ENCODE measurements at places on chromosomes 3 and 15.
A peak's percentile ranks its signal among the peaks of the same experiment; 100 is the strongest.

- peaks cover 17% of the 10 kb centered on the region for H3K4me1 ChIP-seq
- peaks cover 2% of the 10 kb centered on the region for H3K27me3 ChIP-seq
- H3K36me3 ChIP-seq: peaks cover 11% of the 10 kb centered on the region
- no peak overlapping the region for H3K4me3 ChIP-seq
- no peak for DNase-seq
Measured at GRCh38 chr3:195809796-195810454, 1.8 kb downstream of the MUC4 start.

- peaks cover 19% of the 10 kb centered on the region for H3K27me3 ChIP-seq
- H3K4me3 ChIP-seq: no peak overlapping the region
- peaks cover 5% of the 10 kb centered on the region for H3K4me1 ChIP-seq
- no peaks in the 10 kb centered on the region for H3K36me3 ChIP-seq
Measured at GRCh38 chr3:43490640-43491185, 131.1 kb downstream of the ANO10 start.

GRCh38 chr3:104436506-104436905 lies 930.2 kb upstream of the ALCAM start:
- no peak for DNase-seq
- no peaks in the 10 kb centered on the region for H3K4me1 ChIP-seq
- no peaks in the 10 kb centered on the region for H3K36me3 ChIP-seq

- no peak overlapping the region for H3K4me3 ChIP-seq
- no peak for DNase-seq
- H3K27me3 ChIP-seq: peaks cover 5% of the 10 kb centered on the region
- no peaks in the 10 kb centered on the region for H3K4me1 ChIP-seq
Measured at GRCh38 chr3:159783780-159784742, 204.6 kb upstream of the IL12A start.

GRCh38 chr3:181709537-181710279 lies 2.0 kb upstream of the SOX2 start:
- peaks cover 4% of the 10 kb centered on the region for H3K36me3 ChIP-seq
- peaks cover 7% of the 10 kb centered on the region for H3K4me1 ChIP-seq
- DNase-seq: peak; percentile 42
- peak overlapping the region; percentile 69 for H3K27ac ChIP-seq
- H3K27me3 ChIP-seq: peaks cover 65% of the 10 kb centered on the region

- no peak overlapping the region for H3K4me3 ChIP-seq
- H3K4me1 ChIP-seq: no peaks in the 10 kb centered on the region
- no peak overlapping the region for H3K27ac ChIP-seq
- no peaks in the 10 kb centered on the region for H3K36me3 ChIP-seq
Measured at GRCh38 chr3:195821403-195822130, 9.8 kb upstream of the MUC4 start.

- no peak overlapping the region for H3K4me3 ChIP-seq
- H3K27me3 ChIP-seq: no peaks in the 10 kb centered on the region
- no peak overlapping the region for H3K27ac ChIP-seq
- peaks cover 3% of the 10 kb centered on the region for H3K36me3 ChIP-seq
- peaks cover 24% of the 10 kb centered on the region for H3K4me1 ChIP-seq
- no peak for DNase-seq
Measured at GRCh38 chr15:50053055-50053856, 65.8 kb downstream of the ATP8B4 start.

- peaks cover 5% of the 10 kb centered on the region for H3K27me3 ChIP-seq
- H3K4me3 ChIP-seq: no peak overlapping the region
- H3K4me1 ChIP-seq: no peaks in the 10 kb centered on the region
- DNase-seq: no peak
- no peaks in the 10 kb centered on the region for H3K36me3 ChIP-seq
- no peak overlapping the region for H3K27ac ChIP-seq
Measured at GRCh38 chr15:68984586-68984985, 29.9 kb upstream of the NOX5 start.

GRCh38 chr15:68684476-68684875 lies 105.7 kb downstream of the CORO2B start:
- H3K4me1 ChIP-seq: no peaks in the 10 kb centered on the region
- H3K36me3 ChIP-seq: no peaks in the 10 kb centered on the region
- H3K4me3 ChIP-seq: no peak overlapping the region
- no peak for DNase-seq
- peaks cover 5% of the 10 kb centered on the region for H3K27me3 ChIP-seq

- no peaks in the 10 kb centered on the region for H3K36me3 ChIP-seq
- DNase-seq: no peak
- H3K27ac ChIP-seq: no peak overlapping the region
- H3K4me3 ChIP-seq: no peak overlapping the region
- no peaks in the 10 kb centered on the region for H3K4me1 ChIP-seq
Measured at GRCh38 chr3:87349833-87350232, 73.4 kb upstream of the POU1F1 start.

GRCh38 chr15:60563539-60564404 lies 84.8 kb upstream of the ICE2 start:
- peak overlapping the region; percentile 37 for H3K4me3 ChIP-seq
- peak overlapping the region; percentile 12 for H3K27ac ChIP-seq
- H3K27me3 ChIP-seq: no peaks in the 10 kb centered on the region
- peaks cover 12% of the 10 kb centered on the region for H3K36me3 ChIP-seq
- DNase-seq: no peak

GRCh38 chr15:36932070-36932469 lies 168.3 kb downstream of the MEIS2 start:
- DNase-seq: no peak
- H3K4me1 ChIP-seq: no peaks in the 10 kb centered on the region
- H3K4me3 ChIP-seq: no peak overlapping the region
- H3K36me3 ChIP-seq: no peaks in the 10 kb centered on the region
- no peak overlapping the region for H3K27ac ChIP-seq
- no peaks in the 10 kb centered on the region for H3K27me3 ChIP-seq

DNA sequence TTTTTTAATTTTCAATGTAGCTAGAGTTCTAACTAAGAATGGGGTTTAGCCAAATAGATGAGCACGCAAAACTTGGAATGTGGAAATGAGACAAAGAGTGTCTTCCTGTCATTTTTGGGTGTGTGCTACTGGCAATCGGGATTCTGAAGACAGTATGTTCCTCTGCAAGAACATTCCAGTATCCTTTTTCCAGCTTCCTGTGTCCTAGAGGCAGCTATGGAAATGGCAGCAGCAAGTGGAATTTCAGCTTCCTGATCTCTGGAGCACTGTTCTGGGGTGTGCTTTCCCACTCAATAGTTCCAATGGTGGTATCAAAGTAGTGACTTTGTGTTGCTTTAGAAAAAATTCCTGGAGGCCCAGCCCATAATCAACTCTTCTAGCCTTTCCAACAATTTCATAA lies 642.9 kb upstream of the KCNMB2 start:
- H3K36me3 ChIP-seq: no peaks in the 10 kb centered on the region
- no peak overlapping the region for H3K27ac ChIP-seq
- no peaks in the 10 kb centered on the region for H3K4me1 ChIP-seq
- no peaks in the 10 kb centered on the region for H3K27me3 ChIP-seq
- no peak for DNase-seq

DNA sequence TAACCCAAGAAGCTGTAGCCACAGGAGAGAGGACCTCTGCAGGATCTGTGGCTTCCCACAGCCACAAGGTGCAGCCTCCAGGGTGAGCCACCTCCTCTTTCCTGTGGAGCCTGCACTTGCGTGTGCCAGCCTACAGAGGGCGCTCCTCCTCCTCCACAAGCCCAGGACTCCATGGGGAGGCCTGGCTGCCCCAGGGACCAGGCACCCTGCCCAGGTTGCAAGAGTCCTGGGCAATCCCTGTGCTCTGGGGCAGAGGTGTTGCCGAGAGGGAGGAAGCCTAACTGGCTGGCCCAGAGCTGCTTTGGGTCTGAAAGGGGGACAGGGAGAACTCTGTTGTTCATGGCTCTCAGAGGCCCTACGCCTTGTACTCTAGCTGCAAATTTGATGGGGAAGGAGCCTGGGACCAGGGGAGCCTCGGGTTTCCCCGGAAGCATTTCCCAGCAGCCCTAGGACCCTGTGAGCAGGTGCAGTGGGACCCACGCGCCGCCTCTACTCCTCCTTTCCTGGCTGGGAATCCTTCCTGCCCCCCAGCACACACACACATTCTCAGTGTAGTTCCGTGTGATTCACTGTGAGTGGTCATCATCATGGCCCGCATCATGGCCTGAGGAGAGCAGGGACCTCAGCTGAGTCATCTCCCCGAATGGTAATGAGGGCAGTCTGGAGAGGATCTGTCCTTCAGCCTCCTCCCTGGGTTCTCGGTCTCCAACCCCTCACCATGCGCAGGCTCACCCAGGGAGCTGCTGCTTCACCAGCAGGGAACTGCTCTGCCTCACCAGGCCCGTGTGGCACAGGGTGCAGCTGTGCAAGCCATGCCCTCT lies 24.3 kb downstream of the TBC1D21 start:
- H3K27me3 ChIP-seq: no peaks in the 10 kb centered on the region
- H3K36me3 ChIP-seq: no peaks in the 10 kb centered on the region
- H3K4me1 ChIP-seq: peaks cover 4% of the 10 kb centered on the region

DNA sequence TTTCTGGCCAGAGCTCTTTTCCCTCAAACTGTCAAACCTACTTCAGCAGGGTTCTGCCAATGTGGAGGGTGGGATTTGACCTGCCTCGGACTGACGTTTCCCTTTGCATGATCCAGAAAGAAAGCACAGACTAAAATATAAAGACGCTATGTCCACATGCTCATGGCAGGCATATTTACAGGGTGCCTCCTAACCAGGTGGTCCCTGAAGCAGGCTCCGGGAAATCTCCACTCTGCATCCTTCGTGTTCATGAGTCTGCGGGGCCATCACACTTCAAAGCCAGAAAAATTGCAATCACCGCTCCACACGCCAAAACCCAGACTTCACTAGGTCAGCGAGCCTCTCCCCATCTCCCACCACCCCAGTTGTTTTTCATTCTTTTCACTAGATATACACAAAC lies 143.3 kb upstream of the IGF1R start:
- no peak overlapping the region for H3K27ac ChIP-seq
- no peak for DNase-seq
- H3K4me1 ChIP-seq: no peaks in the 10 kb centered on the region
- no peak overlapping the region for H3K4me3 ChIP-seq
- peaks cover 27% of the 10 kb centered on the region for H3K27me3 ChIP-seq

DNA sequence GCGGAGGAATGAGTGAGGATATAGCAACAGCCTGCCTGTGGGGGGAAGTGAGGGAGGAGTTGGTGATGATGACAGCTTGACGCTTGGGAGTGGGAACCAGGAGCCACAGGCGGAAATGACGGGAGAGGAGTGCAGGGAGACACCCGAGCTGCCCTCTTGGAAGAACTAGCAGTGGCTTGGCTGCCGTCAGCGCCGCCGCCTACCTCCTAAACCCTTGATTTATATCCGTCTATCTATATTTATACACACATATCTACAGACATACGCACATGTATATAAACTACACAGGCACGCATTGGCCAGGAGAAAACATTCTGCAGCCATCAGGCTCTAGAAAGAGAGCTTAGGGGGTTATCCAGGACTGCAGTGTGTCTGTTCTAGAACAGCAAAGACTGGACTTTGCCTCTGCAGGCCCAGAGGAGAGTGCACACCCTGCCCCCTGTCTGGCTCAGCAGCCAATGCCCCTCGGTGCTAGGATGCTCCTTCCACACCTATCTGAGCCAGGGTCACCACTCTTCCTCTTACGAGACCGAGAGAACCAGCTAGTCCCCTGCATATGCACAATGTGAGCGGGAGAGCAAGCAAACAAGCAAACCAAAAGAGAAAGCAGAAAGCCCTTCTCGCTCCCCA lies 45.3 kb upstream of the MAGEF1 start:
- H3K27ac ChIP-seq: no peak overlapping the region
- peaks cover 4% of the 10 kb centered on the region for H3K27me3 ChIP-seq
- no peaks in the 10 kb centered on the region for H3K36me3 ChIP-seq
- no peaks in the 10 kb centered on the region for H3K4me1 ChIP-seq

DNA sequence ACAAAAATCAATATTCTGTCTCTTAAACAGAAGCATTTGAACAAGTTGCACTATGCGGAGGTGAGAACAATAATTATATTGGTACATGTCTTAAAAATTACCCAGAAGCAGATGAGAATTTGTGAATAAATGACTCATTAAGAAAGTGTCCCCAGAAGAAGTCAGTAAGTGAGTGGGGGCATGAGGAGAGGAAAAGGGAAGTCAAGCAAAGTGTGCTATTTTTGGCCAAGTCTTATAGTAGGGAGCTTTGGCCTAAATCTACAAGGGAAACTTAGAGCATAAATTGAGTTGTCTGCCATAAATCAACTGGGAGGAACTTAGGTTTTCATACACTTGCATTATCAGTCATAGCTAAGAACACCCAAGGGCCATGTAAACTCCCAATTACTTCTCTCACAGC lies 86.9 kb upstream of the SATB1 start:
- H3K4me1 ChIP-seq: peaks cover 11% of the 10 kb centered on the region
- no peak for DNase-seq
- no peak overlapping the region for H3K27ac ChIP-seq
- H3K36me3 ChIP-seq: peaks cover 29% of the 10 kb centered on the region
- no peaks in the 10 kb centered on the region for H3K27me3 ChIP-seq

DNA sequence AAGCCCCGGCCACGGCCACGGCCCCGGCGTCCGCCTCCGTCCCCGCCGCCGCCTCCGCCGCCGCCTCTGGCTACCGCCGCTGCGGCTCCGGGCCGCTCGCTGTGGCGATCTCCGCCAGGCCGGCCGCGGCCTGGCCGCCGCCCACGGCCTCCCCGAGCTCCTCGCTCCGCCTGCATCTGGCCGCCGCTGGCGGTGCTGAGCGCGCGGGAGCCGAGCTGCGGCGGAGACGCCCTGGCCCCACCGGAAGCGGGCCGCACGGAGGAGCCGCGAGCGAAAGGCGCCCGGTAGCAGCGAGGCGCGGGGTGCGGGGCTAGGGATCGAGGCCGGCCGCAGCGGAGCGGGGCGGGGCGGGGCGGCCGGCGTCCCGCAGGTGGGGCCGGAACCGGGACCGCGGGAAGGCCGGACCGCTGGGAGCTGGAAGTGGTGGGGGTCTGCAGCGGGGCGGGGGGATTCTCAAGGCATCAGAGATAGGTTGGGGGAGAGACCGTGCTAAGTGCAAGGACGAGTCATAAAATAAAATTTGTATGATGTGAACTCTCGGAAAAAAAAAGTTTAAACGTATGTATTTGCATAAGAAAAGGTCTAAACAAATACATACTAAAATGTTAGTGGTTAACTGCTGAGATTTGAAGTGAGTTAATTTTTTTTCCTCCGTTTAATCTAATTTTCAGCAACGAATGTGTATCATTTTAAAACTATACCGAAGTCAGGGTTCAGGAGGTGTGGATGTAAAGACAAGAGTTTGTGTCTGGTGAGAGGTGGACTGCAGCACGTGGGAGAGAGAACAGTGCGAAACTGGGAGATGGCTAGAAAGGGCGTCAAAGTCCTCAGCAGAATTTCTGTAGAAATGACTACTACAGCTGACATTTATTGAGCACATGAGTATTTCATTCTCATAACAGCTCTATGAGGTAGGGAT lies at the start of gene AVEN:
Gene AVEN (minus strand): TSS at position 334 of the 919 bp plus-strand sequence. CDS start 158 bp downstream, at position 176.
- peak within 1 kb of the TSS; percentile 89 for H3K4me3 ChIP-seq
- peak within 1 kb of the TSS; percentile 94 for H3K27ac ChIP-seq
- H3K27me3 ChIP-seq: no peaks in the 10 kb centered on the region

DNA sequence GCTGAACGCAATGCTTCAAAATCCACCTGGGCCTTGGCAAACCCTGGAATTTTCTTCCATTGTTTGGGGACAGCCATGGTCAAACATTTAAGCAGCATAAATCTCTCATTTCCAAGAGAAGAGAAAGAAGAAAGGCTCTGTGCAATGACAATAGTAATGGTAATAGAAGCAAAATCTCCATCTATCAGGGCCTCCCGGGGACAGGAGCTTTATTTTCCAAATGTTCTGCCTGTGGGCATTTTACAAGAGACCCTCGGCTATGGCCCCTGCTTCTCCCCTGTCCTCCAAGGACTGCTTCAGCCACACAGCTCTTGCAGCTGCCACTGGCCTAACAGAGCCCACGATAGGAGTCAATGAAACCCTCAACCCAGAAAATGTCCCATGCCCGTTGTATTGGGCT lies 12.7 kb upstream of the FAM240A start:
- H3K27me3 ChIP-seq: peaks cover 14% of the 10 kb centered on the region
- no peak overlapping the region for H3K27ac ChIP-seq
- peaks cover 2% of the 10 kb centered on the region for H3K4me1 ChIP-seq
- H3K4me3 ChIP-seq: no peak overlapping the region
- DNase-seq: no peak
- no peaks in the 10 kb centered on the region for H3K36me3 ChIP-seq

Data from T-helper 2 cell treated with Interferon-gamma antibody and Interleukin-4, amounts not matched to agents 5 μg/mL and 100 μg/mL, for 36 hours (primary cell).